IPS DF 19.7 (cell line): ENCODE measurements at places on chromosomes 2 and 18.

GRCh38 chr2:238238766-238239542 is 884 bp downstream of the HES6 start:
- DNase-seq: no peak

DNA sequence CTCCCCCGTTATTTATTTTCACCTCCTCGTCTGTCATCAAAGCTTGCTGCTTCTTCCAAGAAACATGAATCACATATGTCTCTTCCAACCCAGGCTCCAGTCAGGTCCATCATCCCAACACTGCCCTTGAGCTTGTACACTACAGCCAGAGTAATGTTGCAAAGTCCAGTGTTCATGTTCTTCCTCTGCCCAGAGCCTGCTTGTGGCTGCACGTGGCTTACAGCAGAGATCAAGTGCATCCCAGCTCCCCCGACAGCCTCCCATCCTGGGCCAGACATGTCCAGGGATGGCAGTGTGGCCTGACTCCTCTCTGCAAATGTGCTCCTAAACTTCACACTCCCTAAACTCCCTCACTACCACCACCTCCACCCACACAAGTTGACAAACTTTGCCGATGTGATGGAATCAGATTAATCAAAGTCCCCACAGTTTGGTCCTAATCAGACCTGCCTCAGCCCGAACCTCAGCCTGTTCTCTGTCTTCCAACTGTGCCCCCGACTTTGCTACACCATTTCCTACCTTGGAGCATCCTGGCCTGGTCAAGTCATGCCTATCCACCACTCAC is 54.2 kb upstream of the MAPRE3 start:
- DNase-seq: no peak

GRCh38 chr2:233165895-233166661 is 85.4 kb upstream of the ATG16L1 start:
- DNase-seq: no peak

GRCh38 chr2:46375566-46376125 is 78.4 kb downstream of the EPAS1 start:
- DNase-seq: no peak

- no peak for DNase-seq
Measured at GRCh38 chr2:156023229-156023869, 309.2 kb downstream of the NR4A2 start.

- no peak for DNase-seq
Measured at GRCh38 chr2:171923206-171923605, 945 bp downstream of the HAT1 start.
